ENCODE measurements at places on chromosomes 16 and 17.

DNA sequence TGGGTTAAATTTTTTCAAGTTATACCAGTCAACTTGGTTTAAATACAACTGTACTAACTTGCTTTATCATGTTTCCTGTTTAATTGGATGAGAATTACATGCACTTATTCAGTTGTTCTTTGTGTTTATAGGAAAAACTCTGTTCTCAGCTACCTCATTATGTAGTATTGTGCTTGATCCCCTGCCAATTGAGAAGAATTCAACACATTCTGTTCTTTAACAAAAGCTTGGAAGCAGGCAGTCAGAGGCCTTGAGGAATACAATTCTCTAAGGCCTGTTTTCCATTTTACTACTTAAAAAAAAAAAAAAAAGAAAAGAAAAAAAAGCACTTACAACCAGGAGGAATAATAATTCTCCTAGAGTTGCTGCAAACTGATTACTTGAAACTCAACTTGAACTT, 60.6 kb upstream of the CMIP start:
- DNase-seq: no peak

GRCh38 chr16:56258508-56259424, 67.5 kb downstream of the GNAO1 start:
- no peak for DNase-seq

DNA sequence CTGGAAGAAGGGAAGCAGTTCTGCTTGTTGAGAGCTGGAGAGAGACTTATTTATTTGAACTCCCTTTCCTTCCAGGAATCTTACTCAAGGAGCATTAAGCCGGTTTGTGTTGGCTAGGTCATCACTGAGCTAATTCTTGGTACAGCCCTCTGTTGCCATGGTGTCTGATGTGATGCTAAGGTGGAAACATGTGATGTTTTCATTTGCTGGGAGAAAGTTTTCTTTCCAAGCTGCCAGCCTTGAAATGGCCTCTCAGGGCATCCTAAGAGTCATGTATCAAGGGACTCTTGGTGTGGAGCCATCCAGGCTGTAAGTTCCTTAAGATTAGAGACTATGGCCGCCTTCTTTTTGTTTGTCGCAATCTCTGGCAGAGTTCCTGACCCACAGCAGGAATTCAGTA, 4.2 kb downstream of the PSKH1 start:
- no peak for DNase-seq

DNA sequence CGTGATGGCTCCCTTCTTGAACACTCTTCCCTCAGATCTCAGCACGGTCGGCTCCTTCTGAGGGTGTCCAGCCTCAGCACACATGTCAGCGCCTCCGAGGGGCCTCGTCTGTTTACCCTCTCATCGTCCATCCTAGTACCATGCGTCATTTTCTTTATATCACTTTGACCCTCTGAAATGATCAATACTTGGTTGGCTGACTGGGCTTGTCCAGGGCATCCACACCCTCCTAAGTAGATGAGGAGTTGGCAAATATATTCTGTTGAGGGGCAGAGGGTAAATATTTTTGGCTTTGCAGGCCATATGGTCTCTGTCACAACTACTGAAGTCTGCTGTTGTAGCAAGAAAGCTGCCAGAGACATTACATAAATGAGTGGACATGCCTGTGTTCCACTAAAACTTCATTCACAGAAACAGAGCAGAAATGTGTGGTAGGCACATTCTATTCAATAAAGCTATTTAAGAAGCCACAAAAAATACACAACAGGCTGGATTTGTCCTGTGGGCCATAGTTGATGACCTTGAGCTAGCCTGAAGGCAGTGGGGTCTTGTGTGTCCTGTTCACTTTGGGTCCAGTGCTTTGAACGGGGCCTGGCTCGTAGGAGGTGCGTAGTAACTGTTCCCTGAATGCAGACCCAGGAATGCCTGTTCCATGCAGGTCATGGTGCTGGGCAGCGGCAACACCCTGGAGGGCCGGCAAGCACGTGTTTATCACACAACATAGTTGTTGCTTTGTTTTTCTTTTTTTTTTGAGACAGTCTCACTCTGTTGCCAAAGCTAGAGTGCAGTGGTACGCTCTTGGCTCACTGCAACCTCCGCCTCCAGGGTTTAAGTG, 185.8 kb downstream of the SNX29 start:
- no peak for DNase-seq

DNA sequence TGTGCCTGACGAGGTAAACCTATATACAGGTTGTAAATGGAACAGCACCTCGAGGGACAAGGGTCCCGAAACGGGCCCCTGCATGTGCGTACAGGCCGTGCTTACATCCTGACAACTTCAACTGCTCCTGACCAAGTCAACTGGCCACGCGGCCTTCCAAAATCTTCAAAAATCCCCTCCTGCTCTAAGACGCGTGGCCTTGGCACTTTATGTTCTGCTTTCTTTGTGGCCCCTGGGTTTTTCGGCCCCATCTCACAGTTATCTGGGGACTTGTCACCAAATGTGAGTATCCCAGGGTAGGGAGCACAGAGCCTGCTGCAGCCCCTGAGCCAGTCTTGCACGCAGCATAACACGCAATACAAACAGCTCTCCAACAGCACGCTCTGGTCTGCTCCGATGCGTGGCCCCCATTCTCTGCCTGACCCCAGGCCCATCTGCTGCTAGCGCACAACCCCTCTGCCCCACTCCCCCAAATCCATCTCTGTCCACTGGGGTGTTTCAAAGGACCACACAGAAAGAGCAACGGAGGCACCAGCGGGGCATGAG, 659 bp downstream of the RPH3AL start:
- DNase-seq: no peak

GRCh38 chr17:62760059-62760944, 47.8 kb downstream of the MARCHF10 start:
- no peak for DNase-seq

DNA sequence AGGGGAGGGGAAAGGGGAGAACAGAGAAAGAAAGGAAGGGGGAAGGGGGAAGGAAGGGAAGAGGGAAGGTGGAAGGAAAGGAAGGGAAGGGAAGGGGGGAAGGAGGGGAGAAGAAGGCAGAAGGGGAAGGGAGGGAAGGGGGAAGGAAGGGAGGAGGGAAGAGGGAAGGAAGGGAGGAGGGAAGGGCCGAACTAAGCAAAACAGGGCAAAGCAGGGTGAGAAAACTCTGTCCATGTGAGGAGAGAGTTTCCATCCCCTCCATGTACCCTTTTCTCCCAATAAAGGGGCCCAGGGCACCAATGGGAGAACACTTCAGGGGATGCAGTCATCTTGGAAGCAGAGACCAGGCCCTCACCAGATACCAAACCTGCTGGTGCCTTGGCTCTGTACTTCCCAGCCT, 256.8 kb upstream of the CDH5 start:
- DNase-seq: no peak

- no peak for DNase-seq
Measured at GRCh38 chr16:5895976-5896375, 798.4 kb upstream of the EEF2KMT start.

GRCh38 chr17:50813583-50813982, 21.8 kb upstream of the WFIKKN2 start:
- DNase-seq: no peak

DNA sequence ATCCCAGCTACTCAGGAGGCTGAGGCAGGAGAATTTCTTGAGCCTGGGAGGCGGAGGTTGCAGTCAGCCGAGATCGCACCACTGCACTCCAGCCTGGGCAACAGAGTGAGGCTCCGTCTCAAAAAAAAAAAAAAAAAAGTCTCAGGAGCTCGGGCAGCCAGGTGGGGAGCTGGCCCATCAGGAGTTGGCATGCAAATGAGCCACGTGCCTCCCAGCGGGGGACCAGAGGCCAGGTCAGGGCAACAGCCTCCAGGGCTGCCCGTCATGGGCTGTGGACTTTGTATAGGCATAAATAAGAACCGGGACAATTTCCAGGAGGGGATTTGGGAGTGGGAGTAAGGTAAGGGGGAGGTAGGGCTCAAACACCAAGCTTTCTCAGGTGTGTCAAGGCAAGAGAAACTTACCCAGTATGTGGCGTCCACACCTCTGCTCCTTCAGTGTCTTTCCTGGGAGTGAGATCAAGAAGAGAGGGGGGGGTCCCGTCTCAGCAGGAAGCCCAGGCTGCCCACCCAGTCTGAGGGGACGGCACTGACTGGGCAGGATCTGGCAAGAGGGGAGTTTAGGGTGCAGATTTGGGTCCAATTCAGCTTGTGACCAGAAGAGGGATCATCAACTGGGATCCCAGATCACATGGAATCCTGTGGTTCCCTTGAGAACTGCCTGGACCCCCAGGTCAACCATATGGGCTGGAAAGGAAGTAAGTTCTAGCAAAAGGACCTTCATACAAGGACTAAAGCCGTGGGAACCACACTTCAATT, 22.3 kb upstream of the G6PC1 start:
- DNase-seq: no peak

DNA sequence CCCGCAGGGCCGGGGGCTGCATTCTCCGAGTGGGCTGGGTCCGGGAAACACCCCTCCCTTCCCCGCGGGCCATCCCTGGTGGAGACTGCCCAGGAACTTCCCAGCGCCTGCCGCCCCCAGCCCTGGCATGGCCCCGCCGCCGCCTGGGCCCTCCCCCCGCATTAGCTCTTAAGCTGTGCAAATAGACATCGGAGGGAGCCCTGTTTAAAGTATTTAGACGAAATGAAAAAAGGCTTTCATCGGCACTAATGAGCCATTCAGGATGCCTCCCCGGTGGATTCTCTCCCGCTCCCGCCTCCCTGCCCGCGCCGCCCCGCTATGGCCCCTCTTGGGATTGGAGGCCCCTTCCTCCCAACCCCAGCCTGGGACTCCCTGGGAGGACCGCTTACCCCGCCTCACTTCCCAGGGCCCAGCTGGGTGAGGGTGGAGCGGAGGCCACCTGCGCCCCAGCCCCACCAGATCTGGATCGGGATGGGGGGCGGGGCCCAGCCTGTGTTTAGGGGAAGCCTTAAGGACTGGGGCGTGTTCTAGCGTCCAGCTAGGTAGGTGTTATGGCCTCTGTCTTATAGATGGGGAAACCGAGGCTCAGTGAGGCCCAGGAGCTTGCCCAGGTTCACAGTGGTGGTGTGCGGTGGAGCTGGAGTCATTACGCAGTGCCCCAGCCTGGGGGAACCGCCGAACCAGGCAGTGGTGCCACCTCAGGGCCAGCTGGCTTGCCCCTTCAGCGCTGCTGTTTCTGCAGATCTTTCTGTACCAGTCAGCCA, 19.7 kb downstream of the SEZ6 start:
- peak; percentile 63 for DNase-seq

- DNase-seq: no peak
Measured at GRCh38 chr17:32849879-32850278, 27.0 kb downstream of the MYO1D start.

DNA sequence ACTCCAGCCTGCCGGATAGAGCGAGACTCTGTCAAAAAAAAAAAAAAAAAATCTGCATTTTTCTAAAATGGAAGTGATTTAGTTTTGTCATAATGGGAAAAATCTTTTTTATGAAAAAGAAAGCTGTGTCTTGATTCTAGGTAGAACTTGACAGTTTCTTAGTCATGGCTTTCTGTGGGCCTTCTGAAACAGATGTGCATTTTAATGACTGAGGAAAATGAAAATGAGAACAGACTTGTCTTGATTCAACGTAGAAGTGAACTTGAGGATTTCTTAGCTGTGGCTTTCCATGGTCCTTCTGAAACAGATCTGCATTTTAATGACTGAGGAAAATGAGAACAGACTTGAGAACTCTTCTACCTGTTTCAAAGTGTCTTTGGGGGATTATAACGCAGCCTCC, 171.7 kb downstream of the VPS53 start:
- no peak for DNase-seq

DNA sequence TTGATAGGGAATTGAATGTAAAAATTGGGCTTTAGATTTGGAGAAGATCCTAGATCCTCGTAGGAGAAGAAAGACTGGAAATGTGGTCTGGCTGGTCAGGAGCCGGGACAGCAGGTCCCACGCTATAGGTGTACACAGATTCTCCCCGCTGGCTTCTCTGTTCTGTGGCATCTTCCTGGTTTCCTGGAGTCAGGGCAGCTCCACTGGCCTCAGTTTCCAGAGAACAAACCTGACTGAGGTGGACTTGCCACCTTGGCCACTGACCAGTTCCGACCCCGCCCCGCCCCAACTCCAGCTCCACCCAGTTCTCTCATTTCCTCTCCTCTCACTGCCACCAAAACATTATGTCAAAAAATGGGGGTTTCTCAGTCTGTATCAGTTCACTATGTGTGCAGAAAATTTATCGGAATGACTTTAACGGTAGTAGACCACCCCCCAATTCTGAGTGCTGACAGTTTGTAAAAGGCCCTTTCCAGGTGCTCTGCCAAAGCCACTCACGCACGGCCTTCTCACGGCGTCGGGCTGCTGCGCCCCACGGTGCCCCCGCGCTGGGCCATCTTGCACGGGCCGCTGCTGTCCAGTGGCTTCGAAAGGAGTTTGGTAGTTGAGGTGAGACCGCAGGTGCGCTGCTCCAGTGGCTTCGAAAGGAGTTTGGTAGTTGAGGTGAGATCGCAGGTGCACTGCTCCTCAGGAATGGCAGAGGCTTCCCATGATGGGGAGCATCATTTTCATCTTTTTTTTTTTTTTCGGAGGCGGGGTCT, 161.4 kb upstream of the CHMP6 start:
- DNase-seq: no peak

- no peak for DNase-seq
Measured at GRCh38 chr17:82248815-82249674, 20.2 kb downstream of the SLC16A3 start.

GRCh38 chr17:47301161-47301560, 22.6 kb upstream of the EFCAB13 start:
- no peak for DNase-seq

- peak; percentile 18 for DNase-seq
Measured at GRCh38 chr16:88785106-88785924, at the start of gene PIEZO1. Gene PIEZO1 (minus strand): TSS chr16:88785220. CDS start chr16:88784964, 256 bp downstream.

GRCh38 chr17:64339516-64340490, 50.9 kb downstream of the PECAM1 start:
- no peak for DNase-seq

- no peak for DNase-seq
Measured at GRCh38 chr17:28908640-28909167, 5.8 kb upstream of the DHRS13 start.

GRCh38 chr17:1060991-1061390, 64.1 kb downstream of the TIMM22 start:
- peak; percentile 74 for DNase-seq

DNA sequence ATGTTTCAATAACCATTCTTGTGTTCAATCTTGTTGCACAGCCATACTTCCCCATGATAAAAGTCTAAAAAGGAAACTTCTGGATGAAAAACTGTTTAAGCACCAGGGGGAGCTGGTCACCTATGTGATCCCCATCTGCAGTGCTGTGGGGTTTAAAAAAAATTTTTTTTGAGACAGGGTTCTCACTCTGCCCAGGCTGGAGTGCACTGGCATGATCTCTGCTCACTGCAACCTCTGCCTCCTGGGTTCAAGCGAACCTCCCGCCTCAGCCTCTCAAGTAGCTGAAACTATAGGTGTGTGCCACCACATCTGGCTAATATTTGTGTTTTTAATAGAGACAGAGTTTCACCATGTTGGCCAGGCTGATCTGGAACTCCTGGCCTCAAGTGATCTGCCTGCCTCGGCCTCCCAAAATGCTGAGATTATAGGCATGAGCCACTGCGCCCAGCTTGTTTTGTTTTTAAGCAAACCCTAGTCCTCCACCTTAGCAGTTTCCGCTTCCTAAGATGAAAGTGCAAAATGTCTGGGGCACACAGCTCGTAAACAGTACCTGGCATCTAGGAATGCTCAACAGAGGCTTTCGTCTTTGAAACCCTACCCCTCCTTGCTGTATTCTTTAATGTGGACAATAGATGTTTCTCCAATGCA, 25.4 kb downstream of the DNAJA2 start:
- peak; percentile 4 for DNase-seq

GRCh38 chr17:45387739-45388138, 44.9 kb downstream of the ARHGAP27 start:
- no peak for DNase-seq

- peak; percentile 65 for DNase-seq
Measured at GRCh38 chr16:49921791-49922456, 66.0 kb upstream of the ZNF423 start.

- DNase-seq: no peak
Measured at GRCh38 chr17:7530023-7530900, 18.6 kb upstream of the TNFSF12 start.

- no peak for DNase-seq
Measured at GRCh38 chr16:83926726-83927397, 26.2 kb upstream of the OSGIN1 start.

Data from NCI-H2171 (cell line).